Activated CD4-positive, alpha-beta memory T cell treated with anti-CD3 and anti-CD28 coated beads for 36 hours (primary cell): ENCODE measurements at places on chromosomes 12 and 14.

DNA sequence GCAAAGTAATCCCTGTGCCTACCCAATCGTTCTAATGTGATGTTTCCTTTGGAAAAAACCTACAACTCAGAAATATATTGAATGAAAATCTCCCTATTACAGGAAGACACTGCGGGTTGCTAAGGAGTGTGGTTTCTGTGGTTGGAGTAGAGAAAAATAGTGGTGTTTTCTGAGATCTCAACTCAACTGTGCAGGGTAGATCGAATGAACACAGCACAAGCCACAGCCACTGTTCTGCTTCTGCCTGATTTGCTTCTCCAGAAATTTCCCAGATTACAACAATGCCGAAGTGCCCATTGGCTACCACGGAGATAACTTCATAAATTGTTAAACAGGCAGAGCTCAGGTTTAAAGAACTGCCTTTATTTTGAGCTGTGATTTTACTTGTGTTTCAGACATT is 480.4 kb downstream of the DIO2 start:
- DNase-seq, result no peak

GRCh38 chr12:15834575-15834974 is 45.4 kb upstream of the EPS8 start:
- DNase-seq, result no peak

DNA sequence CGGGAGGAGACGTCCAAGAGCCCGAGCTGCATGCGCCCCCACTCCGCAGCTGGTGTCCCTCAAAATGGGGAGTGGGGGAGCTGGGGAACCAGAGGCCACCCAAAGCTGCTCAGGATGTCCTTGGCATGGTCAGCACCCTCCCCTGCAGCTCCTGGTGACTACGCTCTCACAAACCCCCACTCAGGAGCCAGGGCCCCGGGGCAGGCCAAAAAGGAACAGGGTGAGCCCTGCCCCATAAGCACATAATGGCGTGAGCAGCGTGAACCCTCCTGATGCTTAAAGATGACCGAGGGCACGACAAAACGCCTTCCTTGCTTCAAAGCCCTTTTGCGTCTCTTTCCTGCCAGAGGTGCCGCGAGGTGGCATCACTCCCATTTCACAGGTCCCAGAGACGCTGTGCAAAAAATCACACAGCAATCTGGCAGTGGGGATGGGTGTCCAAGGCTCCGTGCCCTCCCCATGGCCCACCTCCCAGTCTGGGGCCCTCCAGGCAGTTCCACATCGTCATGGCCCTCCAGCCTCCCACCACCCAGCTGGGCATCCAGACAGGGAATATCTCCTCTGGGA is 13.5 kb downstream of the NCOR2 start:
- no peak for DNase-seq

DNA sequence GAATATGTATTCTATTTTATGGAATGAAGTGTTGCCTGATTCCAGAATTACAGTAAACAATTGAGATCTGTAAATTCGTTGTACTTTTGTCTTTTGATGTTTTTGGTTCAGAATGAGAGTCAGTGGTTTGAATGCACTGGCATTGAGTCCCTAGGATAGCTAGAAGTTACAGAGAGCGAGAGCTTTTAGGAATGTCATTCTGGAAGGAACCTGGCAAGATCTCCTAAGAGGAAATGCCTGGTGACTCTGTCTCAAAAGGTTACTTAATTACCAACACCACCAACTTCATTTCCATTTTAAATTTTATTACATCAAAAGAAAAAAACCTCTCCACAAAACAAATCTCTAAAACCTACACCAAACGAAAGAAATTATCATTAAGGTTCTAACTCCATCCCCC is 6.0 kb upstream of the CEBPE start:
- no peak for DNase-seq

- no peak for DNase-seq
Observed at GRCh38 chr12:26539131-26539530, 293.9 kb downstream of the ITPR2 start.

GRCh38 chr14:63510538-63510937 is 32.6 kb downstream of the PPP2R5E start:
- peak; percentile 21 for DNase-seq

DNA sequence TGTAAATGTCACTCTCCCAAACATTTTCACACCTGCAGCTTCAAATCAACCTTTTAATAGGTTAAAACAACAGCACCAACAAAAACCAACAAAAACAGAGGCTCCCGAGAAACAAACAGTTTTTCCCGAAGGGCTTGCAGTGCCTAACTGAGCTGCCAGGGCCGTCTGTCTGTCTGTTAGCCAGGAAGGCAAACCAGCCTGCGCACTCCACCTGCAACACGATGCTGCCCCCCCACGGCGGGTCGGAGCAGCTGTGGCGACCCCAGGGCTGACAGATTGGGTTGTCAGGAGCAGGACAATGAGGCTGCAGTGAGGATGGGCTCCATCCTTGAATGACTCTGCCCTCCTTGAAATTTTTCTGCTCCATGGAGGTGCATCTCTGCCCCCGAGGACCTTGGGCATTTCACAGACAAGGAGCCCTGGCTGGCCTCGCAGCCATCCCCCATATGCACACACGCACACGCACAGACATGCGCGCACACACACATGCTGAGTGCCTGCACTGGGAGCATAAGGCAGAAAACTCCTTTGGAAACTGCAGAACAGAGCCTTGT is 2.6 kb downstream of the RTL1 start:
- DNase-seq, result peak; percentile 27

- no peak for DNase-seq
Observed at GRCh38 chr12:87119713-87120112, 863.5 kb upstream of the MGAT4C start.

DNA sequence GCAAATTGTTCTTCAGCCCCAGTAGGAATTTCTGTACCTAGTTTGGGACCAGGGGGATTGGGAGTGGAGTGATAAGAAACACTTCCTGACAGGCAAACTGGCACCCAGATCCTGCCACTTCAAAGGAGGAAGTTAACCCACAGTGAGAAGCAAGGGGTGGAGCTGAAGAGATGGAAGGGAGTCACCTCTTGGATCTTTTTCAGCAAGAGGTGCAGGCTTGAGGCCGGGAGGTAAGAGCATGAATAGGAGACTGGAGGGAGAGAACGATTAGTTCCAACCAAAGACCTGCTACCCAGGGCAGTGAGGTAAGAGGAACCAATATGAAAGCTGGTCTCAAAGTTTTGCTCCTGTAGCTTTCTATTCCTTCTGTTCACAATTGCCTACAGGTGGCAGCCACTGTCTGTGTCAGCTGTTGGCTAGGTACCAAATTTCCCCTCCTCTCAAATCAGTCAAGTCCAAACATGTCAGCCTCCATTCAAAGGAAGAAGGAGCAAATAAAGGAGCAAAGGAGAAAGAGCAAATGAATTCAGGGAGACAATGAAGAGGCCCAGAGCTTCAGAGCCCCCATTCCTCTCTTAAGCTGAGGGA is 14.9 kb upstream of the TAC3 start:
- DNase-seq, result peak; percentile 35

DNA sequence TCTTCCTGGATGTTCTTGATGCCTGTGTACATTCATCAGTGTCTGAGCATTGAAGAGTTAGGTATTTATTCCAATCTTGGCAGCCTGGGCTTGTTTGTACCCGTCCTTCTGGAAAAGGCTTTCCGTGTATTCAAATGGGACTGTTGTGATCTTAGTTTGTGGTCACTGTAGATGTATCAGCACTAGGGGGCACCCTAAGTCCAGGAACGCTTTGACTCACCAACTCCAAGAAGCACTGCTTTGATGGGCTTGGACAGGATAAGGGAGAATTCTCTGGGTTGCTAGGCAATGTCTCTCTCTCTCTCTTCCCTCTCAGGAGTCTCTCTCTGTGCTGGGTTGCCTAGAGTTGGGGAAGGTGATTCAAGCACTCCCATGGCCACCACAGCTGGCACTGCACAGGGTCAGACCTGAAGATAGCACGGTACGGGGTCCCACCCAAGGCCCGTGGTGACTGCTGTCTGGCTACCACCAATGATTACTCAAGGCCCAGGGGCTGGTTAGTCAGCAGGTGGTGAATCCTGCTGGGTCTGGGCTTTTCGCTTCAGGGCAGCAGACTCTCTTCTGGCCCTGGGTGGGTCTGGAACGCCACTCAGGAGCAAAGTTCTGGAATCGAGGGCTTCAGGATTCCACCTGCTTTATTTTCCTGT is 211.1 kb upstream of the RGS6 start:
- DNase-seq, result peak; percentile 42

- peak; percentile 80 for DNase-seq
Observed at GRCh38 chr14:70821584-70822529, 12.5 kb upstream of the MAP3K9 start.

- no peak for DNase-seq
Observed at GRCh38 chr12:102232446-102232845, 34.8 kb upstream of the PMCH start.

DNA sequence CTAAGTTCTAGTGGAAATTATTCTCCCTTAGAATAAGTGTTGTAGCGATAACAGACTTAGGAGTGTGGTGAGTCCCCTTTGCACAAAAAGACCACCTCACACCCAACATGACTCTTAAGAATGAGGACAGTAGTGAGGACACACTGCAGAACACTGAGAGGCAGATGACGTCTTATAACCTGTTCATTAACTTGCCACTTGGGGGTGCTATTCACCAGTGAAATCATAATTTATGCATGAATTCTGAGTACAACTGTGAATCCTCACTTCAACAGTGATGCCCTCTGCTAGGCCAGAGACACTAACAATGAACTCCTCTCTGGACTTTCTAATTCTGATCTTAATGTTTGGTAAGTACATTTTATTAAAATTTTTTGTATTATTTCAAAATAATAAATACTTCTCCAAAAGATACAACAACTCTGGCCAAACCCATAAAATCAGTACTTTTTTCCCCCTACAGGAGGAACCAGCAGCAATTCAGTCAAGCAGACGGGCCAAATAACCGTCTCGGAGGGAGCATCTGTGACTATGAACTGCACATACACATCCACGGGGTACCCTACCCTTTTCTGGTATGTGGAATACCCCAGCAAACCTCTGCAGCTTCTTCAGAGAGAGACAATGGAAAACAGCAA is 274.7 kb downstream of the DAD1 start:
- no peak for DNase-seq

DNA sequence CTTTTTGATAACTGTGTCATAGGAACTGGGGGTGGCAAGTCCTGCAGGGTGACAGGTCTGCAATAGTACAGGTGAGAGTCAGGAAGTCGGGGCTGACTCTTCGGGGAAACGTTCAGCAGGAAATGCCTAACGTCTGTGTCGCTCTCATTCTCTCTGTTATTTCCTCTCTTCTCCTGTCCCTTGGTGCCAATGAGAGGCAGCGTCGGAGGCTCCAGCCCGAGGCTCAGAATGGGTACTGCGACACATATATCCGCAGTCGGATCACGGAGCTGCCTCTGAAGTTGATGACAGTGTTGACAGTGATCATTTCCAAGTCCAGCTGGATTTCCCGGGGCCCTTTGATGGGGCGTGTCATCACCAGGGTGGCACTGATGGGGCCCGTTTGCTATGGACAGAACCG is 2.7 kb upstream of the TC2N start:
- DNase-seq, result peak; percentile 77

DNA sequence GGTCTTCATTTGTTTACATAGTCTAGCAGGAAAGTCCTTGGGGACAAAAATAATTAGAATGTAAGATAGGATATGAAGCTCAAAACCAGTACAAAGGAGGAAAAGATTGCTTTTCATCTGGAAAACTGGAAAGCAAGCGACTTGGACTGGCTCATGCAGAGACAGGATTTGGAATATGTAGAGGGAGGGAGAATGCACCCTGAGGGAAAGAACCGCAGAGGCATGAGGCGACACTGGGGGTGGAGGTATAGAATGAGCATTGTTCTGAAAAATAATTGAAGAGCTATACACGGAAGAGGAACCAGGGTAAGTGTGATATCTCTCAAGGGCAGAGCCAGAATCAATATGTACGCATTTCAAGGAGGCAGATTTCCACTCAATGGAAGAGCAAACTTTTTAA is 85.5 kb downstream of the PLEKHG3 start:
- DNase-seq, result no peak

- DNase-seq, result peak; percentile 81
Observed at GRCh38 chr12:118120579-118121363, 15.2 kb upstream of the PEBP1 start.

GRCh38 chr12:121787063-121788025 is 6.1 kb downstream of the RHOF start:
- DNase-seq, result peak; percentile 56

DNA sequence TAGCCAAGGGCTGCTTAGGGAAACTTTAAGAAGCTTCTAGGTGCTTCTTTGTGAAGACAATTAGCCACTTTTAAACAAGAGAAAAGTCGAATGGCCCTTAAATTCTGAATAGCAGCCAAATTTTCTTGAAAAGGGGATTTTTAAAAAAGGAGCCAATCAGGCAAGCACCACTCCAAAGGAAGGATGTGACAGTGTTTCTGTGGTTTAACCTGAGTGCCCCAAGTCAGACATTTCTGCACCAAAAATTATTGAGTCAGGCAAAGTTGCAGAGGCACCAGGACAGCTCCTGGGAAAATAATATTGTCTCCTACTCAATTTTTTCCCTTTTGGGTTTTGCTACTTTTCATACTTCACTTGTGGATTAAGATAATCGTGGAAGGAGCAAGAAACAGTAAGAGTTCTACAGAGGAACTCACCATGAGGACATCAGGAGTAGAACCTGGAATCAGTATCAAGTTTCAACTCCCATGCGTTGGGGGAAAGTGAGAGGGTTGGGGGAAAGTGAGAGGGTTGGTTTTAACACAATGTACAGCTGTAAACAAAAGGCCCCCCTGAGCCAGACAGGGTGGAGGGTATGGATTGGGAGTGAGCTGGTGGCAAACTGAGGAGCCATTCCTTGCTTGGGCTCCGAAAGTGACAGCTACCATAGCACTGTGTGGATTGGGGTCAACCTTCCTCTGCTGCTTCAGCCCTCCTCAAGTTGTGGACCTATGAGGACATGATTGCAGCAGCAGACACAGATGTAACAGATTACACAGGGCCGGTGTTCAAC is 90.8 kb downstream of the SLC38A1 start:
- DNase-seq, result no peak

DNA sequence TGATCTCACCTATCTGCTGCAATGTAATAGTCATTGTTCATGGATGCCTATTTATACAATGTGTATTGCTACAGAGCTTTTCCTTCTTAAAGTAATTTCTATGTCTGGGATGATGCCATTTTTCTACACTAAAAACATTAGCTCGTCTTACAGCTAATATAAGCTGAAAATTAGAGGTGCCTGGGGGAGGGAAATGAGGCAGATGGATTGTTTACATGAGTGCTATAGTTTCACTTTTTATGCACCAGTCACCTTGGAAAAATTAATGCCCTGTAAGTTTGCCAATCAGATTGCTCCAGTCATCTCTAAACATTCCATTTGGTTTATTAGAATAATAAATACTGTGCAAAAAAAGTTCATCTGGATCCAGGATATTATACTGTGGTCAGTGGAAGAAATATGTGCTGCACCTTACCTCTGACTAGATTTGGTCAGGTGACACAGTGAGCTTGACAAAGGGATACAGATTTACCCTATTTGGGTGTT is 436.2 kb downstream of the RAD51B start:
- DNase-seq, result no peak

- peak; percentile 52 for DNase-seq
Observed at GRCh38 chr12:48980953-48981756, 3.0 kb downstream of the WNT1 start.
